ENCODE measurements at places on chromosomes 13 and 19.
A peak's percentile ranks its signal among the peaks of the same experiment; 100 is the strongest.

GRCh38 chr19:51815043-51815442 lies 20.1 kb downstream of the FPR3 start:
- no peak for DNase-seq

DNA sequence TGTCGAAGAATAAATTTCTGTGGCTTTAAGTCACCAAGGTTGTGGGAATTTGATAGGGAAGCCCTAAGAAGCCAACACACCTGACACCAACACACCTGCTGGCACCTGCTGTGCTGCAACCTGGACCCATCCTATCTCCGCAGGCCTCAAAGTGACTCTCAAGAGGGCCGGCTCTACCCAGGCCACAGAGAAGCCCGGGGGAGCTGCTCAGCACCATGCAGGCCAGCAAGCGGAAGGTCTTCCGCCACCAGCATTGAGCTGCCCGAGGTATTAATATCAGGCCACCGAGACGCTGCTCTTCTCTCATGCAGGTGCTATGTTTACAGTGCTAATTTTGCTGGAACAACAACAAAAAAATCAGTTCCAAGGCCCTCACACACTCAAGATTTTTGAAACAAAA lies 32.2 kb upstream of the CD33 start:
- DNase-seq: no peak

- no peak for DNase-seq
These were observed 74.8 kb upstream of the IPO5 start for GRCh38 chr13:97878431-97879375.

GRCh38 chr19:50332244-50333038 lies 3.3 kb upstream of the KCNC3 start:
- peak; percentile 82 for DNase-seq

DNA sequence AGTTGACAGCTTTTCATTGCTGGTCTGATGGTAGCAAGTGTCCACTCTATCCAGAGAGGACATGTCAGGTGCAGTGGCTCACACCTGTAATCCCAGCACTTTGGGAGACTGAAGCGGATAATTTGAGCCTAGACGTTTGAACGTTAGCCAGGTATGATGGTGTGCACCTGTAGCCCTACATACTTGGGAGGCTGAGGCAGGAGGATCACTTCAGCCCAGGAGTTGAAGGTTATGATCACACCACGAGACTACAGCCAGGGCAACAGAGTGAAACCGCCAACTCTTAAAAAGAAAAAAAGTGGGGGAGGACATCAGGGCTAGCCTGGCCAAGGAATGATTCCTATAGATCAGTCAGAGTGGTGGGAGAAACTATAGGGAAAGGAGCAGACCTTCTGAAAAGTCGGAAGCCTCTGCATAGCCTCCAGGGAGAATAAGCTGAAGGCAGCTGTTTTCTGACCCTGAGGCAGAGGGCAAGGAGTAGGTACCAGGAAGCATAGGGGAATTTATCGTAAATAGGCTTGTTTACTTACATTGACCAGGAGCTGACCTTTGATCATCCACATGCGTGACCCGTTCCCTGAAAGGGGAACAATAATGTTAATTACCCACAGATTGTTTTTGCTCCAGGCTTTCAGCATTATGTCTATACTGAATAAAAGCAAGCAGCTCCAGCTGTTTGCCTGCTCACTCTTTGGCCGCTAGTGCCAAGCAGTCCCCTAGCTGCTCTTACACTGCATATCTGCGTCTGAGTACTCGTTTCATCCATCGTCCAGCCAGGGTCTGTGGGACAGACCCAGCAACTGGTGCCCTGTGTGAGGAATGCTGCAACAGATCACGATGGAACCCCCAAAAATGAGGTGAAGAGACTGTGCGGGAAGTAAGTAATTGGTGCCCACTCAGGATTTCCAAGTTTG lies 161.6 kb downstream of the RNF17 start:
- DNase-seq: no peak

- DNase-seq: peak; percentile 74
These were observed 89.8 kb downstream of the KDM4B start for GRCh38 chr19:5058521-5059212.

- no peak for DNase-seq
These were observed 1004.3 kb downstream of the SLITRK5 start for GRCh38 chr13:88675347-88675996.

- peak; percentile 93 for DNase-seq
These were observed 23.3 kb downstream of the NOTCH3 start for GRCh38 chr19:15177269-15178116.

DNA sequence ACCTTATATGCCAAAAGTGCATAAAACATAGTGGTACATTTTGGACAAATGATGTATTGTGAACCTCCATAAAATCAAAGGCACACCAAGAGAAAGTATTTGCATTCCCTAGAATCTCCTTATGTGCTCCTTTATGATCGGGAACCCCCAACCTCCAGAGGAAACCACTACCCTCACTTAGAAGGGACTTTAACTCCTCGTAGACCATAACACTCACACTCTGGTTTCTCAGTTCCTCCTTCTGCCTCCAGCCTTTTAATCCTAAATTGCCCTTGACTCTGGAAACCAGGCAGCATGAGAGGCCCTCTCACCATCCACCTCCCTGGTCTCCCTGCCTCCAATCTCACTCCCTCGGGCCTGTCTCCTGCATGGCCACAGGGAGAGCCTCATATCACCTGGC lies 9.8 kb upstream of the KCNN4 start:
- DNase-seq: no peak

DNA sequence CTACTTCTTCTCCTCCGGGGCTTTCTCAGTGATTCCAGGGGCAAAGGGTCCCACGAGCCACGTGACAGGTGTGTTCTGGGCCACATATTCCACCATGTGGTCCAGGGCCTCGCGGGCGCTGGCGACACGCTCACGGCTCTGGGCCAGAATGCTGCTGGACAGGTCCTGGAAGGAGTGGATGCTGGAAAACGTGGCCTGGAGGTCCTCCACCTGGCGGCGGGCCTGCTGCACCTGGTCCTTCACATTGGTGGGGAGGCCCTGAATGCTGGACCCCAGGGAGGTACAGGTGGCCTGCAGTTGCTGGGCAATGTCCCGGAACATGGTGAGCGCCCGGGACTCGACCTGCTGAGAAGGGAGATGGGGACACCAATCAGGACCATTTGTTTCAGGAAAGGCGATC lies 7.7 kb upstream of the TICAM1 start:
- no peak for DNase-seq

DNA sequence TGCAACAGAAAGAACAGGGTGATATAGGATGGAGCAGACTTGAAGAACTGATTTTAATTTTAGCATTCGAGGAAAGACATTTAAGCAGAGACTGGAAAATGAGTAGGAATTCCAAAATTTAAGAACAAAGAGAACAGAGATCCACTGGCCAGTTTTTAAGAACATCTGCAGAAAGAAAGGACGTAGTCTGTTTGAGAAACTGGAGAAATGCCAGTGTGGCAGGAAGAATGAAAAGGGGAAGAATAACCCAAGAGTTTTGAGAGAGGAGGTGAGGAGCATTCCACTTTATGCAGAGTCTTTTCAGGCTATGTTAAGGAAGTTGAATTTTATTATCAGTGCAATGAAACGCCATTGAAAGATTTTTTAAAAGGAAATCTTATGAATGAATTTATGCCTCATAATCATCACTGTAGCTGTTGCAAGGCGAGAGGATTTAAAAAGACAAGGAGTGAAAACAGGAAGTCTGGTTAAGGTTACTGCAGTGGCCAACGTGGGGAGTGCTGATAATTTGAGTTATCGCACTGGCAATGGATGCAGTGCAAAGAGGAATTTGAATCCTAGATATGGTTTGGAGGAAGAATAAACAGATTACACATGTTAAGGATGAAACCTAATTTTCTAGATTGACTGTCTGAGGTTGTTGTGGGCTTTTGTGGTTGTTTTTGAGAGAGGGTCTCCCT lies 253.8 kb downstream of the DACH1 start:
- no peak for DNase-seq

DNA sequence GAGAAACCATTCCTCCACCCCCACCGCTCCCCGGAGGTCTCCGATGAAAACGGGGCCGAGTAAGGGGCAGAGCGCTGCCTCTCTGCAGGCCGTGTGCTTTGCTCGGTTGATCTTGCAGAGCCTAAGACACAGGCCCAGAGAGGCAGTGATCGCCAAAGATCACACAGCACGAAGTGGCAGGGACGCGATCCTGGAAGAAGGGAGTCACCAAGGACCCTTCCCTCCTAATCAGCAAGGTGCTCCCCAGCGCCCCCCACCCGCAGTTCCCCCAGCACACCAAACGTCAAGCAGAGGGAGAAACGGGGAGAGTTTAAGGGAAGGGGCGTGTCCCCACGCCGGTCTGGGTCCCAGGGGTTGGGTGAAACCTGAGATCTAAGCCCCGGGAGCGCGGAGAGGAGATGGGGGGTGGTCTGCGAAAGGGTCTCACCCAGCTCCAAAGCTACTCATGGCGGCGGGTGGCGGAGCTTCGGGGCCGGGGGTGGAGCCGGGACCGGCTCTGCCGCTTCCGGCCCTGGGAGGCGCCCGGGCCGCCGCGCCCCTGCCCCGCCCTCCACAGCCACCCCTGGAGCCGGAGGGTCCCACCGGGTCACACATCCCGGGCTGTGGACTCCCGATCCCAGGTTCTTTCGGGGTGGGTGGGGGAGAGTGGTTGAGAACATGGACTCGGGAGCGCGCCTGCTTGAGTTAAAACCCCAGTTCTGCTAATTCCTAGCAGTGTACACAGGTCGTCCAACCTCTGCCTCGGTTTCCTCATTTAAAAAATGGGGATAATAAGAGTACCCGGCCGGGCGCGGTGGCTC lies at the start of gene EML2:
Gene EML2 (minus strand): TSS at position 468 of the 800 bp plus-strand sequence. CDS start 21 bp downstream, at position 447.
- peak; percentile 77 for DNase-seq

- DNase-seq: no peak
These were observed 144.5 kb downstream of the CYSLTR2 start for GRCh38 chr13:48798180-48798579.

GRCh38 chr13:92460479-92460878 lies 766.1 kb upstream of the GPC6 start:
- DNase-seq: no peak

DNA sequence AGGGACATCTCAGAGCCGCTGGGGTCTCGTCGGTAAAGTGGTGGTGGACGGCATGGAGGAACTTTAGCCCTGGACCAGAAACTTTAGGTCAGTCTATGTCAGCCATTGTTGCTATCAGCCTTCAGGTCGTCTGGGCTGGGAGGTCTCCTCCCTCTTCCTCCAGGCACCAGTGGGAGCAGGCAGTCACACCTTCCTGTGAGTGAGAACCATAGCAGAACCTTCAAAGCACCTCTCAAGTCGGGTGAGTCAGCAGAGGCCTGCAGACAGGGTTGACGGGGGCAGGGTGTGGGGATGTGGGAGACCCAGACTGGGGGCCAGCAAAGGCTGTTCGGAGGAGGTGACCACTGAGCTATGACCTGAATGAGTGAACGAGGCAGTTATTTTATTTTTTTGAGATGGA lies 15.4 kb upstream of the SBNO2 start:
- DNase-seq: no peak

DNA sequence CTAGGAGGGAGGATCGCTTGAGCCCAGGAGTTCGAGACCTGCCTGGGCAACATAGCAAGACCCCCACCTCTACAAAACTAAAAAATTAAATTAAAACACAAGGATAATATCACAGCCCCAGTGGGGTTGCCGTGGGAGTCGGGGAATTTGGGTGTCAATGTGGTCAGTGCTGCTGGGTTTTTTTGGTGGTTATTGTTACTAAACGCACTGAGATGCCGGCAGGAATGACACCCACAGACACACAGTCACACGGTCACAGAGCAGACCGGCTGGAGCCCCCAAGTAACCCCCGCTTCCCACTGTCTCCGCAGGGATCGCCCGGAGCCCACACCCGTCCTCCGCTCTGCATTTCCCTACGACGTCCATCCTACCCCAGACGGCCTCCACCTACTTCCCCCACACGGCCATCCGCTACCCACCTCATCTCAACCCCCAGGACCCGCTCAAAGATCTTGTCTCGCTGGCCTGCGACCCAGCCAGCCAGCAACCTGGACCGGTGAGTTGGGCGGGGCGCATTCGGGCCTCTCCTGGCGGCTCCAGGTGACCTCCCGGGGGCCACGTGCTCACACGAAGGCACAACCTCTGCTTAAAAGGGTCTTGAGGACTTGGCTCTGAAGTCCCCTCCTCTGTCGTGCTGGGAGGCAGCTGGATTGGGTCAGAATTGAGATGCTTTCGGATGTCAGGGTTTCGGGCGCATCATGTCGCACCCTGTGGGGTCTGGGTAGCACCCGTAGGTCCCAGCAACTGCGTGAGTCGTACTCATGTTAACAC lies 28.0 kb downstream of the SMIM24 start:
- no peak for DNase-seq

DNA sequence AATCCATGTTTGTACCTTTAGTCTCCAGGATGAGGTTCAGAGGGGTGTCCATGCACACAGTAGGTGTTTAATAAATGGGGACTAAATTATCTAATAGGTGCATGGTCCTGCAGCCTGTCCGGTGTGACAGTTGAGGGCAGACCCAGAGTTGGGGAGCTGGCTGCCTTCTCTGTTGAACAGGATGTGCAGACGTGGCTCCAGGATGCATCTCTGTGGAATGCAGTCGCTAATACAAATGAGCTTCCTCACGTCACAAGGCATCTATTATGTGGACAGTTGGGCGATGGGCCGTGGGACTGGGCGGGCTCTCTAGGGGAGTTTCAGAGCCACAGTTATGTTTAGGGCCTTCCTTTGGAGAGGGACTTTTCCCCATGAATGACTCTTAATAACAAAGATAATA lies 71.0 kb downstream of the SIPA1L3 start:
- peak; percentile 70 for DNase-seq

GRCh38 chr19:46789371-46789770 lies 977 bp upstream of the SLC1A5 start:
- no peak for DNase-seq
